ENCODE measurements at places on chromosomes 11 and 22.

DNA sequence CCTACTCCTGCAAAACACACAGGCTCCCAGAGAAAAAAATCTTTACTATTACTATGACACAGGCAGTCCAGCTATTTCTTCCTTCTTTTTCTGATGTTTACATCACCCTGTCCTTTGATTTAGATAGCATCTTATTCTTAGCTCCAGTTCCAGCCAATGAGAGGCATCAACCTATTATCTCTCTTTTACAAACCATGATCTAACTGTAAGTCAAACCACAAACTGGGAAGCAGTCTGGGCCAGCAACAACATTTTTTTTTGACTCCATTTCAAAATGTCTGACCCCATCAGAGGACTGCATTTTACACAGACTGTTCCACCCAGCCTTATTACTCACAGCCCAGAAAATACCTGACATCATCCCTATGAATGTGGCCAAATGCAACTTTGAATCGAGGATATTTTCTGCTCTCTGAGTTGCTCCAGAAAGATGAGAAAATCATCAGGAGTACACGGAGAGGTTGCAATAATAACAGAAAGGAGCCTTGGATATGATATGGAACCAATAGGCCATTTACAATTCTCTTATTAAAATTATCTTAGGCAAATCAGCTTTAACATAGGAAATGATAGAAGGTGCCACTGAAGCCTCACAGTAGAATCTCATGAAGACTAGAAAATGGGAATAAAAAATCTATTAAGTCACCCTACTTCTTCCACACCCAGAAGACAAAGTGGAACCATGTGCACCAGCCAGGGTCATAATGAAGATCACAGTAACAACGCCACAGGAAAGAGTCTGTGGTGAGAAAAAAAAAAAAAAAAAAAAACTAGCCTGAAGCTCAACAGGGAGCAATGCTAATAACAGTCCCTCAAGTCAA is 21.2 kb downstream of the TBRG1 start:
- DNase-seq, result no peak

GRCh38 chr22:36204632-36205015 is 3.0 kb upstream of the APOL4 start:
- DNase-seq, result no peak

- DNase-seq, result no peak
These were observed 13.2 kb downstream of the EMID1 start for GRCh38 chr22:29218758-29219408.

DNA sequence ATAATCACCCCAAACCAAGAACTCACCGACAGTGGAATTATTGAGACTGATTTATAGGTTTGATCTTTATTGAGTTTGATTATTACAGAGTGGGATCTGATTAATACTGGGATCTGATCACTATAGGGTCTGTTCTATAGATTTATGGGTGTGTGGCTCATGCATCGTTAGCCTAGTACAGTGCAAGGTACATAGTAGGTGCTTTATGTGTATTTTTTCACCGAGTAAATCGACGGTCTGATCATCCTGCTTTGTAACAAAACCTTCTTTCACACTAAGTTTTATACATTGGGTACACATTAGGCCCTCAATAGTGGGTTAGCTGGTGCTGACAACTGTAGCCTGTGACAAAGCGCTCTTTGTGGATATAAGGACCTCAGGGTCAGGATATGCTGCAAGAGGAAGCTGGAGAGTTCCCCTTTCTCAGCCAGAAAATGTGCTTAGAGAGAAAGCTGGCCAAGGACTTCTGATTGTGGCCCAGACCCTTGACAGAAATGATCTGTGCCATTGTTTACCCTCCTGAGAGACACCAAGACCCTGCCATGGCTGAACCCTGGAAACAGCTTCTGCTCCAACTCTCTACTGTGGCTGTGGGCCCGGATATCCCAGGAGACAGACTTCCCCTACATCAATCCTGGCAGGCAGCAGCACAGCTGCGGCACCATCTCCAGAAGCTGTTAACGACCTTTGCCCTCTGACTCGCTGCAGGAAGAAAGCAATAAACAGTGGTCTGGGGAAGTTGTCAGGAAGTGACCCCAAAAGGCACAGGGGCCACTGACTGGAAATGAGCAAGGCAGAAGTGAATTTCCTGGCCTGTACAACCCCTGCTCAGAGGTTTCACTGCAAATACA is 16.1 kb upstream of the TPP1 start:
- no peak for DNase-seq

- no peak for DNase-seq
These were observed 830.0 kb downstream of the NTM start for GRCh38 chr11:132200353-132200936.

Data from progenitor cell of endocrine pancreas (in vitro differentiated cells).